Type B pancreatic cell (in vitro differentiated cells): ENCODE measurements at places on chromosomes 3 and 15.

DNA sequence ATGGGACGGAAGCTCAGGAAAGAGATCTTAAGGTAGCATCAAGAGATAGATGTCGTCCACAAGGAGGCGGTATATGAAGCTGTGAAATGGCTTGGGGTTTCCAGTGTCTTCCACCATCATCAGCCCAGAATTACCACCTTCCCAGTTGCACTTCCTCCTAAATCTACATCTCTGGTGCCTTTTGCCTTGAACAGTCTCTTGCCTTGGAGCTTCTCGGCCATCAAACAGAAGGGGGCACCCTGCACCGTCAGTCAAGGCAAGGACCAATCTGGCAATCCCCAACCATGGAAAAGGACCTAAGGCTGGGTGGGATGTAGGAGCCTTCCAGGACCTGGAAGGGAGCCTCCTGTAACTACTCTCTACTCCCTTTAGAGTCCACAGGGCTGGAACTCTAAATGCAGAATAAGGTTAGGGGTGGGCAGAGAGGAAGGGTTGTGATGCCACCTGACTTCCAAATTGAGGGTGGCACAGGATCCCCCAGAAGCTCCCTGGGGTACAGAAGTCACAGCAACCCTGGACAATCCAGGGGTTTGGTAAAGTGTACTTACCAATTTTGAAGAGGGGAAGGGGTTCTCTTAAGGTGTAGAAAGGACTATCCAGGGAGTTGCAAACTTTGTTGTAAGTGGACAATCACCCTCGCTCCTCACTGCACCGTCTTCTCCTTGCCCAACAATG is 1.0 kb upstream of the RYR3 start:
- no peak for DNase-seq

- DNase-seq: no peak
These were observed 30.8 kb downstream of the CRYGS start for GRCh38 chr3:186513386-186513785.

- no peak for DNase-seq
These were observed 73.0 kb downstream of the HCN4 start for GRCh38 chr15:73295630-73296286.

DNA sequence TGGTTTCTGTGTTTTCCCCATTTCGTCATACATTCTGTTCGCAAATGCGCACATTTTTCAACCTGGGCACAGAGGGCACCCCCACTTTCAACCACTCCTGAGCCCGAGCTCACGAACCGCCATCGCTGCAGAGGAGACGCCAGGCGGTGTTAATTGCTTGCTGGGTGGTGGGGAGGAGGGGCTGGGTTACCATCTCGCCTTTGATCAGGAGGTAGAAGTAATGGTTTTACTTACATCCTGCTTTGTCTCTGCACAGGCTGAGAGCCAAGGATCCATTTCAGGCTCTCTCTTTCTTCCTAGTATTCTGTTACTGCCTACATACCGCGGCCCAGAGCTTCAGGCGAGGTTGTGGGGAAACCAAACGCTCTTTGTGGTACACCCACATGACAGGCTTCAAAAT is 177.3 kb upstream of the WNT5A start:
- no peak for DNase-seq

DNA sequence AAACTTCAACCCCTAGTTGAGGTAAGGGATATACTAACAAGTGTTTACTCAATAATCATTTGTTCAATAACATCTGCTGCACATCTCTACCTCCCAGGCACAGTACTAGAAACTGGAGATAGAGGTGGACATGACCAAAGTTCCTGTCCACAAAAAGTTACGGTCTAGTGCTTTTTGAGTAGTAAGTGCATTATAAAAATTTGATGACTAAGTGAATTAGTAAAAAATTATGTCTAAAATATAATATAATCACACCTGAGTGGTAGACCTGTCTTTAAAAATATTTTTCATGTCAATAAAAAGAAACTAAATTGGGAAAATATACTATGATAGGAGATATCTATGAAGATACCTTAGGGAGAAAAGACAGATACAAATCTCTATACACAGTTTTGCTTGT is 121.5 kb upstream of the FHIT start:
- no peak for DNase-seq

GRCh38 chr3:62368290-62368704 is 5.1 kb downstream of the FEZF2 start:
- no peak for DNase-seq

- no peak for DNase-seq
These were observed 191.9 kb upstream of the LRIG1 start for GRCh38 chr3:66692766-66693150.

DNA sequence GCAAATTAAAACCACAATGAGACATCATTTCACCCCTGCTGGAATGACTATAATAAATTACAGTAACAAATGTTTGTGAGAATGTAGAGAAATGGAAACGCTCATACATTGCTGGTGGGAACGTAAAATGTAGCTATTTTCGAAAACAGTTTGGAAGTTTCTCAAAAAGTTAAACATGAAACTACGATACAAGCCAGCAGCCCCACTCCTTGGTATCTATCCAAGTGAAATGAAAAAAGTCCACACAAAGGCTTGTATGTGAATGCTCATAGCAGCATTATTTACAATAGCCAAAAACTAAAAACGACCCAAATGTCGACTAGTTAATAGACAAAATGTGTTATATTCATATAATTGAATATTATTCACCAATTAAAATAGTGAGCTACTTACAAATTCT is 22.9 kb upstream of the CFAP20DC start:
- no peak for DNase-seq

DNA sequence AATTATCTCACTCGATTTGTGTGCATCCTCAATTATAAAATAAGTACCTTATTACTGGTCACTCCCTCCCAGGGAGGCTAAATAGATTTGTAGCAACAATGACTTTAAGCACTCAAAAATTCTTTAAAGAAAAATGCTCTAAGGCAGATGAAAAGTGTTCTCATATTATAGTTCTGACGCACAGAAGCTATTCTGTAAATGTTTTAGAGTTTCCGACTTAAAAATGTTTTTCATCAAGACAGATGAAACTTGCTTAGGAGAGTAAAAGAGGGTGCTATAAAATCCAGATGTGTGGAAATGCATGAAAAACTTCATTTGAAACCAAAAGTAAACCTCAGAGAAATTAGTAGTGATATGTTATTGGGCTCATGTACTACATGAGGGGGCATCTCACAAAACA is 398.4 kb upstream of the KCNMB2 start:
- DNase-seq: no peak

DNA sequence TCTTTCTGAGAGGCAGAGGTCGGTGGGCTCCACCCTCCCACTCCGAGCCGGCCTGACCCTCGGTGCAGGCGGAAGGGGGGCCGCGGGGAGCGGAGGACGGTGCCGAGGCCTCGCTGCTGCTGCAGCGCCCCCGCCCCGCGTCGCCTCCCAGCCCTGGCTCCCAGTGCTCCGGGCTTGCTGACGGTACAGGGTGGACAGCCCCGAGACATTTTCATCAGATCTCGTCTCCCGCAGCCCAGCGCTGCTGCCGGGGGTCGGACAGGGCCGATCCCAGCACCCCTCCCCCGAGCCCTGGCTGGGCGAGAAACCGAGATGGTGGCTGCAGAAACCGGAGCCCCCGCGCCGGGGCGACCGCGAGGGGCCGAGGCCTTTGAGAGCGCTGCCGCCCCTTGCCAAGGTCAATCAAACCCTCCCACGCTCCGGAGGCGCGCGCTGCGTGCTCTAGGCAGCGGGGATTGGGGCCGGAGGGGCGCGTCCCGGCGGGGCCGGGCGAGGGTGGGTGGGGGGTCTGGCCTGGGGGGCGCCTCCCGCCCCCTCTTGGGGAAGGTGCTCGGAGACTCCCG is 42.5 kb downstream of the EPHB3 start:
- no peak for DNase-seq

- no peak for DNase-seq
These were observed 556 bp downstream of the CAMK2N2 start for GRCh38 chr3:184260724-184261269.

DNA sequence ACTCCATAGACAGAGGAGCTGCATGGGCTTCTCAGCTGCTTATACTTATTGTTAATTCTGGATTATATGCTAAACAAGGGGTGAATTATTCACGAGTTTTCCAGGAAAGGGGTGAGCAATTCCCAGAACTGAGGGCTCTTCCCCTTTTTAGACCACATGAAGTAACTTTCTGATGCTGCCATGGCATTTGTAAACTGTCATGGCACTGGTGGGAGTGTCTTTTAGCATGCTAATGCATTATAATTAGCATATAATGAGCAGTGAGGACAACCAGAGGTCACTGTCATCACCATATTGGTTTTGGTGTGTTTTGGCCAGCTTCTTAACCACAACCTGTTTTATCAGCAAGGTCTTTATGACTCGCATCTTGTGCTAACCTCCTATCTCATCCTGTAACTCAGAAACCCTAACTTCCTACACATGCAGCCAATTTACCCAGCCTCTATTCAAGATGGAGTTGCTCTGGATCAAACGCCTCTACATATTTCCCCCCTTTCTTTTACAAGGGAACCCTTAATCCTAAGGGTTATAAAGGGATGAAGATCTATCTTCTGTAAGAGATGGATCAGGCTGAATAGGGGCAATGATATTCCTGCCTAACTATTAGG is 12.1 kb upstream of the DMXL2 start:
- DNase-seq: no peak

GRCh38 chr3:160665784-160666526 is 11.0 kb upstream of the ARL14 start:
- DNase-seq: no peak

DNA sequence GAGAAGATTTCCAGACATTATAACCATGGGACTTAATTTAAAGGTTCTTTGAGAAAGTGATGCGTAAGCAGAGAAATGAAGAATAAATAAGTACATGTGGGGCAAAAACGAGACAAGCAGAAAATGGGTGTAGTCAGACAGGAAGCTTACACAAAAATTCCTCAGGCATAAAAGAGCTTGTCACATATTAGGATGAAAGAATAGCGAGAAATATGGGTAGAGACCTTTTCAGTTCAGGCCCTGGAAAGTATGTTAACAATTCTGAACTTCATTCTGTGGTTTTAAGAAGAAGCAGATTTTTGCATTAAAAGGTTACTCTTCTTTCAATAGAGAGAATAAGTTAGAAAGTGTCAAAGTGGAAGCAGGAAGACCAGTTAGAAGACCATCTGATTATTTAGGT is 352.4 kb downstream of the ROBO1 start:
- DNase-seq: no peak

- DNase-seq: no peak
These were observed 69.3 kb upstream of the SMAD3 start for GRCh38 chr15:66996094-66996493.

- DNase-seq: no peak
These were observed 248.1 kb upstream of the BCHE start for GRCh38 chr3:166085164-166085856.

- DNase-seq: no peak
These were observed 66.1 kb upstream of the DLG1 start for GRCh38 chr3:197364410-197365071.

- no peak for DNase-seq
These were observed 1.4 kb downstream of the ATP11B start for GRCh38 chr3:182794455-182795388.

- DNase-seq: no peak
These were observed 25.5 kb upstream of the ZNF710 start for GRCh38 chr15:89975482-89976245.

DNA sequence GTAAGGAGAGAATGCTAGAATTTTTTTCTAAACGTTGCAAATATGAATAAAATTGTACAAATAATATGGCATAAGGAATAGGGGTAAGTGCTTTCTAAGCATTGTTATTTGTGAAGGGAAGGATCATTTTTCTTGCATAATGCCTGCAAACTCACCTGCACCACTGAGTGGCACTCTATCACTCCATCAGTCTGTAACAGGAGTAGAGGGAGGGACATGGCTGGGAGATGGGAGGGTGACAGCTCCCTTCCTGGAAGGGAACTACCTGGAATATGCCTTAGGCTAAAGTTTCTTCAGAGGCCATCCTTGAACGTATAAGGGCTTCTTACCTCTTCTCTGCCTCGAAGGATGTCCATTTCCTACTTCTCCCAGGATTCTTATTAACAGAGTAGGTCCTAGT is 3.0 kb downstream of the NAALADL2 start:
- no peak for DNase-seq

DNA sequence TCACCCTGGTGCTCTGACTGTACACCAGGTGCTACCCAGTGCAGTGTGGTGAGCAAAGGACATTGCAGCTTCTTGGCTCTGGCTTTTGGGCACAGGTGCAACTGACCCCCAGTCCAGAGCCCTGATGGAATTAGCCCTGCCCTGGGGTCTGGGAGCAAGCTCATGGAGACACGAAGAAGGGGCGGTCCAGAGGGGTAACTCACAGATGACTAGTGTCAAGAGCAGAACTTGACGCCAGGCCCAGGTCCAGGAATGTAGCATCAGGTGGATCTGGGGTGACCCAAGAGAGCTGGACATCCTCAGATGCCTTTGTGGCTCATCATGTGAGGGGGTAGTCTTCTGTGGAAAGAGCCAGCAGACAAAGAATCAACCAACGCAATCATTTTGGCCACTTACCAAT is 88.9 kb downstream of the ASB7 start:
- no peak for DNase-seq

DNA sequence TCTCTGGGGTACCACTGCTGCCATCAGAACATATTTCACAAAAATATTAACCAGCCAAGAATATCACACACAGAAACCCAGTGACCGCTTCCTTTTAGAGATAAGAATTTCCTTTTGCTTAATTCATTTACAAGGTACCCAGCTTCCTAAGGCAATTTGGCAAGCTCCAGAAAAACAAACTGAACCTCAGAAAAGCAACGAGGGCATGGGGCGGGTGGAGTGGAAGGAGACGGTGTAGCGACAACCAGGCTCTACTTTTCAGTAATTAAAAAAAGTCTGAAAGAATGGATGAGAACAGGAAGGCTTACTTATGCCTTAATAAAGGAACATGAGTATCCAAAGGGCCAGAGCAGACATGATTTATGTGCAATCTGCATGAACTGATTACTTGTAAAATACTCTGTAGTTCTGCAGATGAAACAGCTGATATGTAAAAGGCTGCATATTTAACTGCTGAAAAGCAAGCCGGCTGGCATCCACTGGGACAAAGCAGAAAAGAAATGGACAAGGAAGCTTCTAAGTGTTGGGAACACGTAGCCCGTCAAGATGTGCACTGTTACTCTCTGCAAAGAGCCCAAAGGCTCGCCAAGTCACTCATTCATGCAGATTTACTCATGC is 18.6 kb downstream of the RFTN1 start:
- DNase-seq: no peak
